ENCODE measurements at places on chromosomes 2 and 18.

GRCh38 chr2:206962966-206963365 lies 23.6 kb downstream of the CPO start:
- no peak for DNase-seq

DNA sequence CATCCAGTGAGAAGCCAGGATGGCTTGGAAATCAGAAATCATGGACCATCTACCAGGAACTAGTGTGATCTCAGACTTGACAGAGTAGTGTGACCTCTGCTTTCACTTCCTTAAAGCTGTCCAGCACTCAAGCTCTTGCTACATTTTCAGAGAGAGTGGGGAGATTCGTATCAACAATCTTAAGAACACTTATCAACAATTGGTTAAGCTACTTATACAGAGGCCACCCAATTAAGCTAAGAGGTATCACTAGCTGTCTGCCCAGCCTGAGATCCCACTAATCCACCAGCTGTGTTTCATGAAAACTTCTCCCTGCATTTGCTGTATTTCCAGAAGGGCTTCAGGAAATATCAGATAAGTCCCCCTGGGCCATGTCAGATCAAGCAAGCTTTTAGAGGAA lies 4.2 kb downstream of the RPRM start:
- no peak for DNase-seq

DNA sequence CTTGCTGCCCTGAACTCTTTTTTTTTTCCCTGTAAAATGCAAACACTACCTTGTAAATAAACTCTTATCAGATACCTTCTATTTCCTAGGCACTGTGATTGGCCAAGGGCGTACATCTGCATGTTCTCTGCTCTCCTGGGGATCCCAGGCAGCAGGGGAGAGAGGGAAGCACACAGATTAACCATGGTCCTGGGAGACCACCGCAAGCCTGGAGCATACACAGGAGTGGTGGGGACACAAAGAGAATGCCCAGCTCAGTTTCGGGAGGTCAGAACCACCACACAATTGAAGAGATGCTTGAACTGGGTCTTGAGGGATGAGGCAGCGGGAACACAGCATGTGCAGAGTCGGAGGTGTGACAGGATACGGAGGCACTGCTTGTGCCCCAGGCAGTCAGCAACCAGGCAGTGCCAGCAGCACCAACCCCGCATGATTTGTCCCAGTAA lies 2.1 kb downstream of the GREB1 start:
- DNase-seq, result no peak

GRCh38 chr2:96391153-96391827 lies 55.7 kb downstream of the NCAPH start:
- no peak for DNase-seq

All from substantia nigra (tissue), 51 donors.